ENCODE measurements at places on chromosomes 4 and X.
A peak's percentile ranks its signal among the peaks of the same experiment; 100 is the strongest.

GRCh38 chr4:168743601-168744000 is 246.7 kb downstream of the PALLD start:
- DNase-seq, result no peak

DNA sequence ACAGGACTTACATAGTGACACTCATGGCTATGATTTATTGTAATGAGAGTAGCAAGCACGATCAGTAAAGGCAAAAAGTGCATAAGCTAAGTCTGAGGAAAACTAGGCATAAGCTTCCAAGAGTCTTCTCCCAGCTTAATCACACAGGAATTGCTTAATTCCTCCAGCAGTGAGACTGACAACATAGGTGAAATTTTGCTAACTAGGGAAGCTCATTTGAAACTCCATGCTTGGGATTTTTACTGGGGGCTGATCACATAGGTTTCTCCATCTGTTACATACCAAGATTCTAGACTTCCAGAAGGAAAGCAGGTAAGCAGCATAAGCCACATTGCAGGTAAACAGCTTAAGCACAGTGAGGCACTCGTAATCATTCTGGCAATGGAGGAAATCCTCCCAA is 71.8 kb upstream of the FHDC1 start:
- no peak for DNase-seq

DNA sequence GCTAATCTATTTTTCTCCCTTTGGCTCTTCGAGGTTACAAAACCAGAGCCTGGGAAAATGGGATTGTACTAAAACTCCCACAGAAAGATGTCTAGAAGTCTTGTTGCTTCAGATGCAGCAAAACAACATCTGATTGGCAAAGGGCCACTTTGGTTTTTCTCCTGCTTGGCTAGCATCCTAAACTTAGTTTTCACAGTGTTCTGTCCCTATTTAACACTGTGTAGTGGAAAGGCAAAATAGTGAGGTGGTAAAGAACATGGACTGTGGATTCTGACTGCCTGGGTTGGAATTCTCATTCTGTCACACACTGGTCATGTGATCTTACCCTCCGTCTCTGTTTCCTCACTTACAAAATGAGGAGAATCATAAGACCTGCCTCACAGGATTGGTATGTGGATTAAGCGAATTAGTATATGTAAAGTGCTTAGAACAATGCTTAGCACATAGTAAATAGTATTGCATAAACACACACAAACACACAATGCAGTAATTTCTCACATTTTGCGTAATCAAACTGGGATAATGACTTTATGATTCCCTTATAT is 23.5 kb downstream of the TIGD2 start:
- DNase-seq, result no peak

DNA sequence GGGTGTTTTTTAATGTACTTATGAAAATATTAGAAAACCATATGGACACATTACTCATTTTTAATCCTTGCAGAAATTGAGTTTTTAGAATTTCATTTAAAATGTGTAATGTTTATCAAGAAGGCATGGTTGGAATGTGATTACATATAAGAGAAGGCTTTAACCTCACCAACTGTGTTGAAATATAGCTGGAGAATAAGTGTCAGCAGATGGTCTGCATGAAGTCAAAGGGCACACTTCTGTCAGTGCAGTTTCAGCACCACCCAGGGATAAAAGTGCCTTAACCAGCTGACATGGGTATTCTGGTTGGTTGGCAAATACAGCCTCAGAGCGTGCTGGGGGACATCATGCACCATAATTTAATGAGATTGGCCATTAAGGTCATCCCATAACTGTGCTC is 21.2 kb upstream of the ANTXR2 start:
- DNase-seq, result no peak

- DNase-seq, result peak; percentile 22
Observed at GRCh38 chr4:139740121-139740520, 74.5 kb downstream of the MGST2 start.

GRCh38 chr4:74230902-74231499 is 73.1 kb downstream of the MTHFD2L start:
- no peak for DNase-seq

- DNase-seq, result no peak
Observed at GRCh38 chr4:184440595-184441358, 33.6 kb downstream of the IRF2 start.

All from nucleus accumbens (tissue), 56 donors.